ENCODE measurements at places on chromosomes 2 and 18.

DNA sequence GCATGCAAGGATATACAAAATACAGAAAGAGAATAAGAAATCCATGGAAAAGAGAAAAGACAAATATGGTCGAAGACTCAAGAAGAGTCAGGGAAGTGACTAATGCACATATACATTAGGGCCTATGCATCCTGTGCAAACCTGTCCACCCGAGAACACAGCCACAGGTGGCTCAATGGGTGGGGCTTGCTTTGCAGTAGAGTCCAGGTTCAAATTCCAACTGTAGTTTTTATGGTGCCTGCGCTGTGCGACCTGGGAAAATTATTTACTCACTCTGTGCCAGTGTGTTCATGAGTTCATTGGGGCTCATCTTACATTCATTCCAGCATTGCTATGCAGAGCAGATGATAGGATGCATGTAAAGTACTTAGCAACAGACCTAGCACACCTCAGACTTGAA is 244.7 kb downstream of the CTNNA2 start:
- no peak for DNase-seq

DNA sequence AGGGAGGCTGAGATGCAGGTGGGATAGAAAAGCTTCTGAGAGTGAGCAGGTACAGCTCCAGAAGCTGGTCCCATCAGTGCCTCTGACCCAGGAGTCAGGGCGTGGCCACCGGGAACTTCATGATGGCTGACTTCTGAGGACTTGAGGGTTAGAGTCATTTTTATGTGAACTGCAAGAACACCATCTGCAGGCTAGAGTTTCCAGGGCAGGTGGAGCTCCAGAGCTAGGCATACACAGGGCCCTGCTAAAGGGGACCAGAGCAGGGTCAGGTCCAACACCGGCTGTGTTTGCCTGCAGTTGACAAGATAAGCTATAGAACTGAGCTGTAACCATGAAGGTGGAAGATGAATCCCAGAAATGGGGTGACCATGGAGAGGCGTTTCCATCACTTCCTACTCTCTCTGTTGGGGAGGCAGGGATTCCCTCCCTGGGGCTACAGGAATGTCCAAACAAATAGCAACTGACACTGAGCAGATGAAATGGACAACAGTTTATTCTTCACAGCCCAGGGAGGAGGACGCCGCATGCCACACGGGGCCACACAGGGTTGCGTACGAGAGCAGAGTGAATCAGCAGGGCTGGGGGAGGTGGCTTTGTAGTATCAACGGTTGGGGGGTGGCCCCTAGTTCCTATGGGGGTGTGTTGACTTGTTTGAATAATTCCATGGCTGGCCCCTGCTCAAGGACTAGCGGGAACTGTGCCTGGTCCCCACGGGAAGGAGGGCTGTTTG is 77.6 kb upstream of the ZNF516 start:
- no peak for DNase-seq

- no peak for DNase-seq
These were observed 525.2 kb downstream of the TNS1 start for GRCh38 chr2:217477583-217477982.

- no peak for DNase-seq
These were observed 38.0 kb downstream of the TSHZ1 start for GRCh38 chr18:75248426-75249174.

GRCh38 chr2:113192459-113193100 is 18.8 kb downstream of the PSD4 start:
- no peak for DNase-seq

DNA sequence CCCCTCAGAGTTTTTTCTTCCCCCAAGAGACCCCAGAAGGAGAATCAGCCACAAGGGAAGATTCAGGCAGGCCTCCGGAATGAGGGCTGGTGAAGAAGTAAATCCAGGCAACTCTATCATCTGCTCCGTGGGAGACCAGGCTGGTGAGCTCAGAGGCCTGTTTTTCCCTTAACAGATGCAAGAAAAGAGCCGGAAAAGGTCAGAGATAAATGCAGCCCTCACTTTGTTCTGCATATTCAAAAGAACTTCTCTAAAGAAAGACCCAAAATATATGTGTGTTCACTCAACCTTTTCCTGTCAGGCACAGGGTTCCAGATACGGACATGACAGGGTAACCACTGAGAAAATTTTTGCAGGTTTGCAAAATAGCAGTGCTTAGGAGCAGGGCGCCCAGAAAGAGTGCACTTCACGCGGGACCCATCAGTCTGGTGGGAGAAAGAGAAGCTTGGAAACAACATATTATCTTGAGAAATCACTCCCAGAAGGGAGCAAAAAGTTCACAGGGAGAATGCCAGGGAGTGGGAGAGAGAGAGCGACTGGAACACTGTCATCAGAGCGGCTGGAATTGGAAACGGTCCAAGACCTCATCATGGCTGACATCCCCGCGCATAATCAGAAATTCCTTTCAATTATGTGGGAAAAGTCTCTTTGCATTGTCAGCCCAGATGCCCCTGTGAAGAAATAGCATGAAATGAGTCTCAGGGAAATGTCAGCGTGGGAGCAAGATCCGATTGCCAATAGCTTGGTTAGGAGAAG is 244.8 kb upstream of the SLC14A2 start:
- no peak for DNase-seq

- DNase-seq, result no peak
These were observed 33.6 kb downstream of the SRBD1 start for GRCh38 chr2:45577441-45577840.

DNA sequence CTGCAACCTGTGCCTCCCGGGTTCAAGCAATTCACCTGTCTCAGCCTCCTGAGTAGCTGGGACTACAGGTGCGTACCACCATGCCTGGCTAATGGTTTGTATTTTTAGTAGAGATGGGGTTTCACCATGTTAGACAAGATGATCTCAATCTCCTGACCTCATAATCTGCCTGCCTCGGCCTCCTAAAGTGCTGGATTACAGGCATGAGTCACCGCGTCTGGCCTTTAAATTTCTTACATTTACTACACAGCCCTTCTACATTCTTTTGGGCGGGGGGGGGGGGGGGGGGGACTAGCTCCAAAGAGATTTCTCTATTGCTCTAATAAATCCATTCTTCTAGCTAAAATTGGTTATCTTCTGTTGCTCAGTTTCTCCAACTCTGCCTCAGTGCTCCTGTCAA is 964.9 kb upstream of the ACVR2A start:
- DNase-seq, result no peak

DNA sequence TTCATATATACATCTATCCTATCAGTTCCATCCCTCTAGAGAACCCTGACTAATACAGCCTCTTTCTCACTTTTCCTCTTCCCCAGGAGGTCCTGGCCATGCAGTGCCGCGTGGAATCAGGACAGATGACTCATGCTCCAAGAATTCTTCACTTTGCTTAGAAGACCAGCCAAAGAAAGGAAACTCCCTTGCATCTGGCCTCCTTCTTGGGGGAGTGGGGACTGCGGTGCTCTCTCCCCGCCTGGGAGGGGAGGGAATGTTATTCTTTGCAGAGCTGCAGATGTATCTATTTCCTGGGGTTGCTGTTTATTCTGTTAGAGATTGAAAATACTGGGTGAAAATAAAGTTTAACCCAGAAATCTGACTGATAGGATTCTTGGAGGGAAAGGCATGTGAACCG is 111.5 kb upstream of the SH3BP4 start:
- DNase-seq, result no peak

GRCh38 chr2:37692711-37693110 is 21.3 kb upstream of the CDC42EP3 start:
- no peak for DNase-seq

DNA sequence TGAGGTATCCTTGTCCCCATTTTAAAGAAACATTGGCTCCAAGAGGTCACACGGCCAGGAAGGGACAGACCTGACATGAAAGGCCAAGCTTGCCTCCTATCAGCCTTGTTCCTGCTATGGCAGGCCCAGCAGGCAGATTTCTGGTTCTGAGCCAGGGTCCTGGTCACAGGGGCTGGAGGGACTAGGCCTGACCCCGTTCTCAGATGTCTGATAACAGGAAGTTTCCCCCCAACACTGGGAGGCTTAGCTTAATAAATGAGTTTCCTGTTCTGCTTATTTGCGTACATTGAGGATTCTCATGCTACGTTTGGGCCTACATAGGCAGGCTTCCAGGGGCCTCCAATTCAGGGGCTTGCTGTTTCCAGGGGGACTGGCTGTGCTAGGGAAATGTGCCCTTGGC is 107.8 kb upstream of the LTBP1 start:
- no peak for DNase-seq
